ENCODE measurements at places on chromosomes 6 and 20. TPM values are rescaled to one million over a fixed set of nuclear protein-coding genes. Genes with fewer than 3 reads are reported as not detected.

DNA sequence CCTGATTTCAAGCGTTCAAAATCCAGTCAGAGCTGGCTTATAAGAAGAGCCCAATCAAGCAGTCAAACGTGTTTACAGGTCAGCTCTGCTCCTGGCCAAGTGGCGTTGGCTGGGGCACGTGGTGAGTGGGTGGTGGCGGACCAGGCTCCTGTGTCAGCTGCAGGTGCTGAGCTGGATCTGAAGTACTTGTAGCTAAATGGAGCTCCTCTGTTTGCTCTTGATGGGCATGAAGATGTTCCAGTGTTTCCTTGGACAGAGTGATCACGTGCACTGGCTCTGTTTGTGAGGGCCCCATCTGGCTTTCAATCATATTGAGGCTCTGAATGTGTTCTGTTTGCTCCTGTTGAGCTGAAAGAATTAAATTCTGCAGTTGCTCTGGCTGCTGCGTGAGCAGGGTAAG is 10.2 kb upstream of the MICAL1 start:
- H3K36me3 ChIP-seq, result peaks cover 10% of the 10 kb centered on the region
- H3K4me1 ChIP-seq, result no peaks in the 10 kb centered on the region
- H3K27me3 ChIP-seq, result no peaks in the 10 kb centered on the region
- no peak overlapping the region for H3K4me3 ChIP-seq
- H3K27ac ChIP-seq, result no peak overlapping the region

GRCh38 chr6:13239530-13240455 is 88.5 kb downstream of the TBC1D7 start:
- no peaks in the 10 kb centered on the region for H3K4me1 ChIP-seq
- DNase-seq, result no peak
- H3K27ac ChIP-seq, result no peak overlapping the region

DNA sequence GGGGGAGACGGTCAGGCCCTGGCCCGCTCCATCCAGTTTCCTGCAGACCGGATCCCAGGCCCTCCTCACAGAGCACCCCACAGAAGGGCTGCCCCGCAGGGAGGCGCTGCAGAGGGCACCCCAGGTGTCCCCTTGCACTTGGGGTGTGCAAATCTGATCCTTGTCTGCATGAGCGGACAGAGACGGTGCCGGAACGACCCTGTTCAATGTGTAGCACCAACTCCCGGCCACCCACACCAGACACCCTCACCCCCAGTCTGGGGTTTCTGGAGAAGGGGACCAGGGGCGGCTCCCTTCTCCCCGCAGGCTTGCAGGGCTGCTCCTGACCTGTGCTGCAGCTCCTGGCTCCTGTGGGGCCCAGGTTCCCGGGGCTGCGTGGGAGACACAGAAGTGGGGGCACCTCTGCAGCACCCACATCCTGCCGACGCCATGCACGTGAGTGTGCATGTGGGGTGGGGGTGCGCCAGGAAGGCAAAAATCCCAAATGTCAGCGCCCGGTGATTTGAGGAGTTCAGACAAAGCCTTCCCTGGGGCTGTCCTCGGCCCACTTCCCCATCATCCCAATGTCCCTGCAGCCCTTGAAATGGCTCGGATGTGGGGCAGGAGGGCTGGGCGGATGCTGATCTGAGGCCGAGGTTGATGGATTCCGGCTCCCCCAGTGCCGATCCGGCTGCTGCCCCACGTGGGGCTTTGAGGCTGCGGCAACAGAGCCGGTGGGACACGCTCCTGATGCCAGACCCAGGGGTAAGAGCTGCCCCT is 85.3 kb upstream of the BHLHE23 start:
- peak; percentile 17 for DNase-seq
- no peak overlapping the region for H3K4me3 ChIP-seq
- H3K4me1 ChIP-seq, result no peaks in the 10 kb centered on the region
- no peaks in the 10 kb centered on the region for H3K27me3 ChIP-seq
- H3K36me3 ChIP-seq, result no peaks in the 10 kb centered on the region
- H3K27ac ChIP-seq, result no peak overlapping the region

- no peak for DNase-seq
- no peaks in the 10 kb centered on the region for H3K36me3 ChIP-seq
- no peak overlapping the region for H3K27ac ChIP-seq
Observed at GRCh38 chr6:135196739-135197510, 15.8 kb downstream of the MYB start.

- no peak overlapping the region for H3K27ac ChIP-seq
- no peak overlapping the region for H3K4me3 ChIP-seq
- no peaks in the 10 kb centered on the region for H3K27me3 ChIP-seq
- DNase-seq, result no peak
- H3K36me3 ChIP-seq, result no peaks in the 10 kb centered on the region
Observed at GRCh38 chr6:148907573-148907972, 160.7 kb downstream of the UST start.

- no peaks in the 10 kb centered on the region for H3K27me3 ChIP-seq
- no peak overlapping the region for H3K4me3 ChIP-seq
- no peaks in the 10 kb centered on the region for H3K36me3 ChIP-seq
- no peak for DNase-seq
- no peak overlapping the region for H3K27ac ChIP-seq
Observed at GRCh38 chr6:75266716-75267291, 17.8 kb downstream of the TMEM30A start.

DNA sequence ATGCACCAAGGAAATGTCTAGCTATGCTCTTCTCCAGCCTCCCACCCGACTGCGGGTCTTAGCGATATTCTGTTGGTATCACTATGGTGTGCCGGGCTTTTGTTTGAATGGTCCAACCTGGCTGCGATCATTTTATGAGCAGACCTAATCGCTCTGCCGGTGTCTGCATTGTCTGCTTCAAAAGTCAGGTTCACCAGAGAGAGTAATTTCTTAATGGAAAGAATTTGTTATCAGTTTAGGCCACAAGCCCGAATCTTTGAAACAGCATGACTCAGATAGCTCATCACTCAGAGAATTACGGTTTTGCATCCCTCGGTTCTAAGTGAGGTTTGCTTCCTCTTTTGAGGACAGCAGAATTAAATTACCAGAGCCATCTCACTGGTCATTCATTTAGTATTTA is 521.0 kb upstream of the ARID1B start:
- H3K27me3 ChIP-seq, result no peaks in the 10 kb centered on the region
- DNase-seq, result no peak
- no peaks in the 10 kb centered on the region for H3K4me1 ChIP-seq

MYCT1 gene
- total RNA-seq, result 20.1 TPM

RBPJL gene
- total RNA-seq, result not detected

F13A1 gene
- total RNA-seq, result 160 TPM

OR12D3 gene
- not detected for total RNA-seq

SAPCD1 gene
- 0.68 TPM for total RNA-seq

MBOAT1 gene
- 7.4 TPM for total RNA-seq

RGS19 gene
- total RNA-seq, result 20.1 TPM
